NCI-H446 (cell line): ENCODE measurements at places on chromosomes 6 and 20.

DNA sequence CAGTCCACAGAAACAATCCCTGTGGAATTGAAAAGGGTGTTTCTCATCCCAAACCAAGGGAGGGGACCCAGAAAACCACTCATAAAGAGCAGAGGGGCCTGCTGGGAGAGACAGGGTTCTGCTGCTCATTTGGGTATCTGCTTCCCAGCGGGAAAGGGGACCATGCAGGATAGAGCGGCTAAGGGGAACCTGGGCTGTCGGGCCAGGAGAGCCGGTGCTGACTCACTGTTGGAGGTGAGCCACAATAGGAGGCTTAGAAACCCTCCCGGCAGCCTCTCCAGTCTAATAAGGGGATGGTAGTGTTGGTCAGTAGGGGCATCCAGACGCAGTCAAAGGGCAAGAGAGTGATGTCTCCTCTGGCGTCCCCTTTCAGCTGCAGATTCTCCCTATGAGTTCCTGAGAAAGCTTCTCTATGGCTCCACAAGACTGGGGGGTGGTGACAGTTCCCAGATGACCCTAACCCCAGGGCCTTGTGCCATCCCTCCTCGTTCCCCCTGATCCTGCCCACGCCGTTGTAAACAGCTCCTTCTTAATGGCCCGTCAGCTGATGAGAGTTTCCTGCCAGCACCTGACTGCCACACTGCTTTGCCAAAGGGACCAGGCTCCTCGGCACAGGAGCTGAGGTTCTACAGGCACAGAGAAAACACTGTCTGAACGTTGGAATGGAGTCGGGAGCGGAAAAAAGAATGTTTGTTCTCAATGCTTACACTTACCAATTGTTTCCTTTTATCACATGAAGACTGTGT lies 646.1 kb upstream of the DEFB115 start:
- DNase-seq, result no peak

- no peak for DNase-seq
Measured at GRCh38 chr6:91171754-91172462, 585.0 kb upstream of the MAP3K7 start.

DNA sequence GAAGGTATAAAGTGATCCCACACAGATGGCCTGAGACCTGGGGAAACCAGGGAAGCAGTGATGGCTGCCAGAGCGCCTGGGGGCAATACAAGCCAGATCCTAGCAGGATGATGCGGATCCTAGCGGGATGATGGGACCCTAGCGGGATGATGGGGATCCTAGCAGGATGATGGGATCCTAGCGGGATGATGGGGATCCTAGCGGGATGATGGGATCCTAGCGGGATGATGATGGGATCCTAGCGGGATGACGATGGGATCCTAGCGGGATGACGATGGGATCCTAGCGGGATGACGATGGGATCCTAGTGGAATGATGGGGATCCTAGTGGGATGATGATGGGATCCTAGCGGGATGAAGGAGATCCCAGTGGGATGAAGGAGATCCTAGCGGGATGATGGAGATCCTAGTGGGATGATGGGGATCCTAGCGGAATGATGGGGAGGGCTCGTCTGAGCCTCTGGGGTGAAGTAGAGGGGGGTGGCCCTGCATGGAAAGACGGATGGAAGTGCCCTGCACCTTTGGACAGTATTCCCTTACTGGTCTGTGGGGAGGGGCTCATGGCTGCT lies 44.2 kb upstream of the CDH22 start:
- DNase-seq, result no peak

- DNase-seq, result no peak
Measured at GRCh38 chr6:83908813-83909212, 49.3 kb downstream of the CYB5R4 start.

- DNase-seq, result peak; percentile 52
Measured at GRCh38 chr6:26312096-26312463, 52.9 kb upstream of the BTN3A2 start.

DNA sequence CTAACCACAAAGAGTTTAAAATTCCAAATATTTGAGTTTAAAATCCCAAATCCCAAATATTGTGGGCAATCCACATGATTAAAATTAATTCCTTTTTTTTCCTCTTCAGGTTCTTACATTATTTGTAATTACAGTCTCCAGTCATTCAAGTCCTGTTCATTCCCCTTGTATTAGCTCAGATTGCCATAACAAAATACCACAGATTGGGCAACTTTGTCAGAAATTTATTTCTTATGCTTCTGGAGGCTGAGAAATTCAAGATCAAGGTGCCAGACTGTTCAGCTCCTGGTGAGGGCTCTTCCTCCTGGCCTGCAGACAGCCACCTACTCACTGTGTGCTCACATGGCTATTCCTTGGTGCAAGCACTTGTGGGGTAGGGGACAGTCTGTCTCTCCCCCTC lies 105.5 kb downstream of the ARMC2 start:
- DNase-seq, result no peak

DNA sequence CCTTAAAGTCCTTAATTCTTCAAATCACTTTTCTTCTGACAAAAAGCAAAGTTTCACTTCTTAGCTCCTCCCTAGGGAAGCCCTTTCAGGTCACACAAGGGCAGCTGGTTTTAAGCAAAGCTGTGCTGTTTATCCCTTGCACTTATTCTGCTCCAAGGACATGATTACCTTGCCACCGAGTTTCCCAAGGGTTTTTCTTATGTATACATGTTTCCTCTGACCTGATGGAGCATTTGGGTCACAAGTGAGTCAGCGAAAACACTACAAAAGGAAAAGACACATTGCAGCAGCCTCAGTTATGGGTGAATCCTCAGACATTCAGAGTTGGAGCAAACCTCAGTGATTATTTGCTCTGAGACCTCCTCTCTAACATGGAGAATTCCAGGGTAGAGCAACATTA lies 26.6 kb upstream of the ILRUN start:
- DNase-seq, result no peak

DNA sequence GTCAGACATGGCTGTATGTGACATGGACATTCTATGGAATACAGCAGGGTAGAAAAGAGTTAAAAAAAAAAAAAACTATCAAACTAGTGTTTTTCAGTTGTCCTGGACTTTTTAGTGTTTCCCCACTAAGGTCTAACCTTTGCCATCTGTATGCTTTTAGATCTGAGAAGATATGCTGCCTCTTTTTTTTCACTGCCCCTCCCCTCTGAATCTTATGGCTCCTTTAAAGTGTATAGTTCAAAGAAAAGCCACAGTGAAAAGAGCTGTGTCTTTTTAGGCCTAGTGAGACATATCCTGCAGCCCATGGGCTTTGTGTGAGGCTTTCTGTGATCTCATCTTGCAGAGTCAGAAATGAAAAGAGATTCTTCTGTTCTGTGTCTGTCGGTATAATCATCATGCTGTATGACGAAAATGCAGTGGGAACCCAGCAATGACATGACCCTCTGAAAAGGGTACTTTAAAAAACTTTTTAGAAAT lies 29.3 kb downstream of the ADGRG6 start:
- no peak for DNase-seq

DNA sequence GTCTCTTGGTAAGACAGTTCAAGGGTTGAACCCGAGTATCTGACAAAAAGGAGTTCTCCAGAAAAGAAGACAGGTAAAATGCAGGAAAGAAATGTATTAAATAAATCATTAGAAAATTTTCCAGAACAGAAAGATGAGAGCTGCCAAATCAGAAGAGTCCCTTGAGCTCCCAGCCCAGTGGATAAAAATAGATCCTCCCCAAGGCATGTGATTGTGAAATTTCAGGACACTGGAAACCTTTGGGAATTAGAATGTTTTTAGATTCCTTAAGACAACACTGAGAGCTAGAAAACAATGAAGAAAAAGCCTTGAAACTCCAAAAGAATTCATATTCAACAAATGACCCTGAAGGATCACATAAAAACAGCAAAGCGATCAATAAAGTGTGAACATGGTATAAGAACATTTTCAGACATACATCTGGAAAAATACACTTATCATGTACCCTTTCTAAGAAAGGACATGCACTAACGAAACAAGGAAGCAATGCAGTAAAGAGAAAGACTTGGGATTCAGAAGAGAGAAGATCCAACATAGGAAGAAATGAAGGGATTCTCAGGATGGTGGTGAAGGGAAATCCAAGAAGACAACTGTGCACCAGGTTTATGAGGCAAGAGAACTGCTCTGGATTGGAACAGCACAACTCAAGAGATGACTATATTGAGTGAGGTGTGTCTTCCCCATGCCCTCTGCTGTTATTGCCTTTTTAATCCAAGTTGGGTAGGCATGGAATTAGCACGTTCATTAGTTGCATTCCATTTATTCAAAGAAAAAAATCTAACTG lies 390.4 kb downstream of the SYNE1 start:
- no peak for DNase-seq

DNA sequence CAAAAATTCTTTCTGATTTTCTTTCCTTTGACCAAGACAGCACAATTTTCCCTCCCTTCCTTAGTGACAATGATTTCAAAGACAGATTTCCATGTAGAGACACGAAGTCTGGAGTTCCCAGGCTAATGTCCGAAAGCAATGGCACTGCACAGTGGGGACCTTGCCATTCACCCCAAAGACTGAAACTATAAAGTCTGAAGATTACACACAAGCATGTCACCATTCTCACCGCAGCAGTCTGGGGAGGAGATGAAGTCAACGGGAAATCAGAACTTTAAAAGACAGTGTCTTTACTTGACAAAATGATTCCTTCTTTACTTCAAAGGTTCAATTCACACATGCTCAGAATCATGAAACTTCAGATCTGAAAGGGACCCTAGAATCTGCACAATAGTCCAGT lies 8.3 kb downstream of the B4GALT5 start:
- no peak for DNase-seq

- no peak for DNase-seq
Measured at GRCh38 chr6:111237852-111238251, 150.5 kb downstream of the SLC16A10 start.

DNA sequence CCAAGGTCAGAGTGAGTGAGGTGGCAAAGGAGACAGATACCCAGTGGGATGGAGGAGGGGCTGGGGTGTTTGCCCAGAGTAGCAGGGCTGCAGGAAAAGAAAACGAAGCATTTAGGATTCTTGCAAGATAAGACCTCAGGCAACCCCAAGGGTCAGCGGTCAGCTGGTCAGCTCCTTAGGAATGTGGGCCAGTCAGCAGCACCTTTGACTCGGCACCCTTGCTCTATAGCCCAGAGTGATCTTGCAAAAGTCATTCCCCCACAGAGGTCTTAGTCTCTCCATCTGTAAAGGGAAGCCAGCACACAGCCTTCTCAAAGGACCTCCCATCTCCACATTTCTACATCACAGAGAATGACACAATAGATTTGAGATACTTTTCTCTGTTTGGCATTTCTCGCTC lies 56.7 kb downstream of the VEGFA start:
- no peak for DNase-seq

GRCh38 chr20:57397693-57398108 lies 6.5 kb downstream of the RBM38 start:
- no peak for DNase-seq

DNA sequence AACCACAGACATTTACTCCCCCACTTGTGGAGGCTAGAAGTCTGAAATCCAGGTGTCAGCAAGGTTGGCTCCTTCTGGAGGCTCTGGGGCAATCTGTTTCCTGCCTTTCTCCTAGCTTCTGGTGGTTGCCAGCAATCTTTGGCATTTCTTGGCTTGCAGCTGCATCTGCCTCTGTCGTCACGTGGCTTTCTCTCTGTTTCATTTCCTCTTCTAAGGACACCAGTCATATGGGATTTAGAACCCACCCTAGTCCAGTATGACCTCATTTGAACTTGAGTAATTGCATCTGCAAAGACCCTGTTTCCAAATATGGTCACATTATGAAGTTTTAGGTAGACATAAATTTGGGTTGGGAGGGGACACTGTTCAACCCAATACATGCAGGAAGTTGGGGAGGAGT lies 56.2 kb upstream of the EPB41L1 start:
- no peak for DNase-seq

DNA sequence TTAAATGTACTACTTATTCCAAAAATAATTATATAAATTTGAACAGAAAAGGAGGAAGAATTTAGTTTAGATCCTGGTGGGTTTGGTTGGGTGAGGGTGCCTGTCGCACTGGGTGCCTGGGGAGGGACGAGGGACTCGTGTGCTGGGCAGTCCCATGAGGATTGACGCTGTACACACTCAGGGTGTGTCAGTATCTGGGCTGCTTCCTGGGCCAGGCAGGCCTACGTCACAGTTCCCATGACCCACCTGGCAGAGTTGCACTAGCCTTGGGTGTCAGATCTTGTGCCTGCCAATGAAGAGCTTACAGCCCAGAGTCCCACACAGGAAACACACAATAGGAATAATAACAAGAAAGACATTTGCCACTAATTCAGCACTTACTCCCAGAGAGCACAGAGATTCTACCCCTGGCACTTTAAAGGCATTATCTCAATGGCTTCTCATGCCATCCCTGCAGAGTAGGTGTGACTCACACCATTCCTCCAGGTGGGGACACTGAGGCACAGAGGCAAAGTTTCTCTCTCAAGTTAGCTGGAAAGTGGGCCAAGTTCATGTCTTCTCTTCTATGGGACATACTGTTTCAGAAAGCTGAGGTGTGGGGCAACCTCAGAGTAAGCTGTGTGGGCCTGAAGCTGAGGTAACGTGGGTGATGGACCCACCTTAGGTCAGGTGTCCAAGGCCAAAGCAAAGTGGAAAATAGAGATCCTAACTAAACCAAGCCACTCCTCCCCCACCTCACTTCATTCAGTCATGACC lies 1.3 kb upstream of the SDCBP2 start:
- no peak for DNase-seq
